ENCODE measurements at places on chromosomes 4 and X. TPM values are rescaled to one million over a fixed set of nuclear protein-coding genes. Genes with fewer than 3 reads are reported as not detected.

DNA sequence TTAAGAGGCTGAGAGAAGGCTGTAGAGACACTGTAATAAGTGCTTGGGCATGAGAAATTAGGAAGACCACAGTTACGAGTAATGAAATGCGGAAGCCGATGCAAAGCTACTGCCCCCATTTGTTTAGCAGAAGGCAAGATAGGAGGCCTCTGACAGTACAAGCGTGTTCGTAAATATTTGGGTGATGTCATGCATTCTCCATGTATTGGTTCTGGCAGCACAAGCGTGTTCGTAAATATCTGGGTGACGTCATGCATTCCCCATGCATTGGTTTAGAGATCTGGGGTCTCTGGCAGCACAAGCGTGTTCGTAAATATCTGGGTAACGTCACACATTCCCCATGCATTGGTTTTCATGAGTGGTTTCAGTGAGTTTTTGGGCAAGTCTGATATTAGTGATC, 661.5 kb upstream of the FRG1 start:
- H3K27me3 ChIP-seq, result no peaks in the 10 kb centered on the region
- no peak overlapping the region for H3K27ac ChIP-seq
- H3K4me1 ChIP-seq, result no peaks in the 10 kb centered on the region
- no peaks in the 10 kb centered on the region for H3K36me3 ChIP-seq

The CLDN34 gene
- not detected for total RNA-seq

The PTCHD1 gene
- not detected for total RNA-seq

DNA sequence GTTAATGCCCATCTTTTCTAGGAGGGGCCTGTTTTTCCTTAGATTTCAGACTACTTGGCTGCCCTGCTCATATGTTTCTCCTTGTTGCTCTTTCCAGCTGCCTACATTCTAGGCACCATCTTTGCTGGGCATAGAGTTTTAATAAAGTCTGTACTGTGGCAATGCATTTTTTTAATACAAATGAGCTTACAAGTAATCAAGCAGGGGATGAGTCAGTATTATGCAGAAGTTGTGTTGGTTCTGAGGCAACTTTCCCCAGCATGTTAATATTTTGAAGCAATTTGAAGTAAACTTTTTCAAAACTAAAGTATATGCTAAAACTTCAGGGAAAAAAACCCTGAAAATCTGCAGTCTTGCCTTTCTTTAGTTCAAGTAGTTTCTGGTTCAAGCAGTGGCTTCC, 372.0 kb upstream of the GATB start:
- no peak for DNase-seq
- no peaks in the 10 kb centered on the region for H3K4me1 ChIP-seq
- no peaks in the 10 kb centered on the region for H3K36me3 ChIP-seq
- no peak overlapping the region for H3K27ac ChIP-seq
- no peak overlapping the region for H3K4me3 ChIP-seq

DNA sequence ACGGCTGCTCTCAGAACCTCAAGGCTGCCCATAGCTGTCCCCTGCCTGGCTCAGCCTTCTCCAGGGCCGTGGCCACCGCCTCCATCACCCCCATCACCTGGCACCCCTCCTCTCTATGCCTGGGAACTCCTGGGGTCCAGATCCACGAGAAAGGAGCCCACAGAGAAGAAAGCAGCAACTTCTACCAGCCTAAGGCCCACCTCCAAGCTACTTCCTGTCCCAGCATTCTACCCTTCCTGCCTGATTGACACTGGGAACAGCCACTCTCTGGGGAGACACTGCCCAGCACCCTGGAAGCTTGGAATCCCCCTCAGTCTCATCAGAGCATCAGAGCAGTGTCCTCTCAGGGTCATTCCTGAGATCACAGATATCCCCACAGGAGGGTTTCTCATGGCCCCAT, 36.9 kb upstream of the PROM1 start:
- peaks cover 12% of the 10 kb centered on the region for H3K4me1 ChIP-seq
- no peak overlapping the region for H3K4me3 ChIP-seq
- DNase-seq, result no peak

Measured in CD4-positive, CD25-positive, alpha-beta regulatory T cell (primary cell).